Esophagus squamous epithelium (tissue), 5 donors: ENCODE measurements at places on chromosomes 2 and 18.

- DNase-seq, result no peak
Measured at GRCh38 chr2:231334179-231334930, 61.2 kb upstream of the B3GNT7 start.

DNA sequence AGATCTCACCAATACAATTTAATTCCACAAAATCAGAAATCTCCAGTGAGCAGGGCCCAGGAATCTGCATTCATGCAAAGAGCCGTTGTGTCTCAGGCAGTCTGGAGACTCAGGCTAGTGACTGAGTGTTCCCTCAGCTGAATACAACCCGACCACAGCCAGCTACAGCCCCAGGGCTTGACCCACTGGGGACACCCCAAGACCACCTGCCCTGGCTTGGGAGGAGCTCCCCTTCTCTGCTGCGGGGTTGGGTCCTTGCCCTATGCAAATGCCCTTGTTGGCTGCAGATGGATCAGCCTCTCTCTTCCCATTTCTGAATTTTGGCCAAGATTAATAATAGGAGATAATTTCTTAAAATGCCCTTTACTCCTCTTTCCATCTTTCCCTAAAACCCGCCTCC, 157.7 kb downstream of the TWIST2 start:
- no peak for DNase-seq

DNA sequence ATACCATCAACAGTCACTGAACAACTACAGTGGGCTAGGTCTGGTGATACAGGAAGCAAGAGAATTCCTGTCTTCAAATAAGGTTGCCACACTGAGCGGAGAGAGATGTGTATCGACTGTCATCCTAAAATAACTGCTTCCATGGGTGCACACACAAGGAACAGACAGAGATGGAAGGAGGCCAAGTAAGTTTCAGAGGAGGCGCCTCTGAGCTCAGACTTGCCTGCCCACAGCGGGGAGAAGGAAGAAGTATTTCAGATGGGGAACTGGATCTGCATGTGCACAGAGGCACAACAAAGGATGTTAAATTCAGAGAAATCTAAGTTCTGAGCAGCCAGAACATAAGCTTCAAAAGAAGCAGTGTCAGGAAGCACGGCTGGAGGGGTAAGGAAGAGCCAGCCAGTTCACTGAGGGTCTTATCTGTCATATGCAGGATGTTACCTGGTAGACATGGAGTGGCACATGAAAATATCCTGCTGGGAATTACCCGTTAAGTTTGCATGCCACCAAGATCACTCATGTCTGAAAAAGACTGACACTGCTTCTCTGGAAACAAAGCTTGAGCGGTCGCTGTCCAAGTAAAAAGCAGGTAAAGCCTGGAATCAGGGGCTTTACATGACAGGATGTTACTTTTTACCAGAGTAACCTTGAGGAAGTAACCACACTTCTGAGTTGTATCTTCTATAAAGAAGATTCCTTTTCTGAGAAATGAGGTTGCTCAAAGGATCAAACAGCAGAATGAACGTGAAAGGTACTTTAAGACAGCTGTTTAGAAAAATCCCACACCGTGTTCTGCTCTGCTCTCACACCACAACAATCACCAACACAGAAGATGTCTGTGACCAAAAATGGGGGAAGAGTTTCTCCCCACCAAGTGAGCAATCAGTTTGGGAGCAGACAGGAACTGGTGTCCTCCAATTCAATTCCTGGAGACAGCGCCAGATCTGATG, 260.2 kb downstream of the NBAS start:
- DNase-seq, result no peak

- DNase-seq, result no peak
Measured at GRCh38 chr2:159617100-159617499, 752 bp upstream of the BAZ2B start.
